ENCODE measurements at places on chromosomes 7 and 10.

GRCh38 chr7:88668591-88668990, 90.9 kb upstream of the ZNF804B start:
- no peak for DNase-seq

GRCh38 chr7:31955021-31955420, 115.2 kb downstream of the PDE1C start:
- DNase-seq = no peak

GRCh38 chr10:77582710-77583115, 54.9 kb downstream of the KCNMA1 start:
- DNase-seq = peak; percentile 88

GRCh38 chr7:65946904-65947303, 35.1 kb downstream of the GUSB start:
- DNase-seq = peak; percentile 30

DNA sequence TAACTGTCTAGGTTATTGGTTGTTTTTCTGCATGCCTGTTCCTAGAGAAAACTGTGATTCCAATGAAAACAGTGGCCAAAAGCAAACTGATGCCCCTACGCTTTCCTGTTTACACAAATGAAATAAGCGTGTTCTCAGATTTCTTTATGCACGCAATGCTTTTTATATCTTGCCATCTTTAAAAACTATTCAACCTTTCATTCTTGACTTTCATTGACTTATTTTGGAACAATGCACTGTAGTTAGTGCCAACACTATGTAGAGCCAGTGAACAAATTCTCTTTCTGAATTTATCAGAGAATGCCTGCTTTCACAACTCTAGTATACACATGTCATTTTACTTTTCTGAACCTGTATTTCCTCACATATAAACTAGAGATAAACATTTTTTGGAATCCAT, 86.6 kb downstream of the CABCOCO1 start:
- no peak for DNase-seq

GRCh38 chr10:119149729-119150128, 15.8 kb downstream of the SFXN4 start:
- DNase-seq = no peak

GRCh38 chr7:33754933-33755928, 150.1 kb upstream of the BMPER start:
- DNase-seq = no peak
